ENCODE measurements at places on chromosomes 12 and 14.

DNA sequence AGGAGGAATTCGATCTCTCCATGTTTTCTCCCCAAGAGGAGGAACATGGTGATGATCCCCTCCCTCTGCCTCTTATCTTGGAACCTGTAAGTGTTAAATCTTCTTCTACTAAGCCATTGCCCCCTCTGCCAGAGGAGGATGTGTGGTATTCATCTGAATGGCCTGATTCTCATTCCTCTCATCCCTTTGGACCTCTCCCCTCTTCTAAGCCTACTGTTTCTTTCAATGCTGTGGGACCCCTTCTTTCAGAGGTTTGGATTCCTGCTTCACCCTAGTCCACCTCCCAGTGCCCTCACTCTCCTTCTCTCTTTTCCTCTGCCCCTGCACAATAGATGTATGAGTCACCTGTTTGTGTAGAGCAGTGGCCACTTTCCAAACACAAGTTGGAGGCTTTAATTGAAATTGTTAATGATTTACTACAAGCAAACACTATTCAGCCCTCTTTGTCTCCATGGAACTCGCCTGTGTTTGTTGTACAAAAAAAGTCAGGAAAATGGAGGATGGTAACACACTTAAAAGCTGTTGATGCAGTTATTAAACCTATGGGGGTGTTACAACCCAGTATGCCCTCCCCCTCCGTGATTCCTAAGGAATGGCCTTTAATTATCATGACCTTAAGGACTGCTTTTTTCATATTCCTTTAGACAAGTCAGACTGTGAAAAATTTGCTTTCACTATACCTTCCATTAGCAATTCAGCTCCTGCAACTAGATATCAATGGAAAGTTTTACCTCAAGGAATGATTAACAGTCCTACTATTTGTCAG, 192.1 kb upstream of the ALG10B start:
- no peaks in the 10 kb centered on the region for H3K27me3 ChIP-seq
- no peaks in the 10 kb centered on the region for H3K36me3 ChIP-seq

DNA sequence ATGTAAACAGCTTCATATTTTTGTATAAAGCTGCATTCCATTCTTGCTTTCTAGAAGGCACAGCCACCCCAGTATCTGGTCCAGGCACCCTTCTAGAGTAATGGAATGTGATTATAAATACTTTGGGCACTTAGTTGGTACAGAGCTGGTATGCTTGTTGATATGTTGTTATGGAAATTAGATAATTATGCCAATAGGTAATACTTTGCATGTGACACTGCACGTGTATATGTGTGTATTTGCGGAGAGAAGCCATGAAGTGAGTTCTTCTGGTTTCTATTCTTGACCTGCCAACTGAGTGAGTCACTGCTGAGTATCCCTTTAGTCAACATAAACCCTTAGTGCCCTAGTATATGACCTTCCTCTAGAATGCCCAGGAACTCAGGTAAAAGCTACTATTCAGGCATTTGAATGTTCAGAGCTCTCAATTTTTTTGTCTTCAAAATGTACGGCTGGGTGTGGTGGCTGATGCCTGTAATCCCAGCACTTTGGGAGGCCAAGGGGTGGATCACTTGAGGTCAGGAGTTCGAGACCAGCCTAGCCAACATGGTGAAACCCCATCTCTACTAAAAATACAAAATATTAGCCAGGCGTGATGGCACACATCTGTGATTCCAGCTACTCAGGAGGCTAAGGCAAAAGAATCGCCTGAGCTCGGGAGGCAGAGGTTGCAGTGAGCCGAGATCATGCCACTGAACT, 6.2 kb upstream of the TCP11L2 start:
- H3K27ac ChIP-seq = no peak overlapping the region
- peaks cover 1% of the 10 kb centered on the region for H3K4me1 ChIP-seq
- no peak overlapping the region for H3K4me3 ChIP-seq

DNA sequence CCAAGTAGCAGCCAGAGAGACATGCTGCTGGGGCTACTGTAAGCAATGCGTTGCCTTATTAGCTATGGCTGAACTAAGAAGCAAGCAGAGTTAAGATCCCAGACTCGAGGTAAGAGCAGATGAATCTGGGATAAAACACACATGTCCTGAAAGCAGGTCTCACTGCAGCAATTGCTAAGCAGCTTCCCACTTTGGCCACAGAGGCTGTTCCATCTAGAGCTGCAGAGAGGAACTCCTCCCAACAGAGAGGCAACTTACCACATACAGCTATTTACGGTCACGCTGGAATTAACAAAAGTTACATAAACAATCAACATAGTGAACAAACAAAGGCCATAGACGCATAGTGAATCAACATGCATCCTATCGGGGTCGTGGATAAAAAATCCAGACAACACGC, 90.2 kb downstream of the KSR2 start:
- DNase-seq = no peak
- H3K27ac ChIP-seq = no peak overlapping the region
- no peak overlapping the region for H3K4me3 ChIP-seq
- H3K4me1 ChIP-seq = no peaks in the 10 kb centered on the region
- H3K27me3 ChIP-seq = no peaks in the 10 kb centered on the region
- H3K36me3 ChIP-seq = no peaks in the 10 kb centered on the region

DNA sequence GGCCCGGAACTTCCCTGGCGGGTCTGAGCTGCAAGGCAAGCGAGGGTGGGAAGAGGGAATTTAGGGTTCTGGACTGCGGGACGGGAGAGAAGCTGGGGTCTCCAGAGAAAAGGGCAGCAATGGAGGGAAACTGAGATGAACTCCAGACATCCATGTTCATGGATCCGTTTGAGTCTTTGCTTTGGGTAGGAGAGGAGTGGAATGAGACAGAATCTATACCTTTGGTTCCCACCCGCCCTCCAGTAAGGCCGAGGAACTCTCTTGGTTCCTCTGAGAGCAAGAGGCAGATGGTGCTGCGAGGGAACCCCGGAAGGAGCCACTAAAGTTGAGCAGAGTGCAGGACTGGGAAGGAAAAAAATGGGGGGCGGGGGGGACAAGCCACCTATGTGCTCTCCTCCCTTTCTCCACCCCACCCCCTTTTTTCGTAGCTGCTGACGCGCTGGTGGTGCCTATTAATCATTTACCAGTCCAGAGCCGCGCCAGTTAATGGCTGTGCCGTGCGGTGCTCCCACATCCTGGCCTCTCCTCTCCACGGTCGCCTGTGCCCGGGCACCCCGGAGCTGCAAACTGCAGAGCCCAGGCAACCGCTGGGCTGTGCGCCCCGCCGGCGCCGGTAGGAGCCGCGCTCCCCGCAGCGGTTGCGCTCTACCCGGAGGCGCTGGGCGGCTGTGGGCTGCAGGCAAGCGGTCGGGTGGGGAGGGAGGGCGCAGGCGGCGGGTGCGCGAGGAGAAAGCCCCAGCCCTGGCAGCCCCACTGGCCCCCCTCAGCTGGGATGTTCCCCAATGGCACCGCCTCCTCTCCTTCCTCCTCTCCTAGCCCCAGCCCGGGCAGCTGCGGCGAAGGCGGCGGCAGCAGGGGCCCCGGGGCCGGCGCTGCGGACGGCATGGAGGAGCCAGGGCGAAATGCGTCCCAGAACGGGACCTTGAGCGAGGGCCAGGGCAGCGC, 1.2 kb downstream of the SSTR1 start:
- no peak for DNase-seq
- no peak overlapping the region for H3K27ac ChIP-seq
- peaks cover 34% of the 10 kb centered on the region for H3K4me1 ChIP-seq
- peak overlapping the region; percentile 71 for H3K4me3 ChIP-seq

- no peaks in the 10 kb centered on the region for H3K36me3 ChIP-seq
- H3K27ac ChIP-seq = no peak overlapping the region
- no peaks in the 10 kb centered on the region for H3K4me1 ChIP-seq
- no peaks in the 10 kb centered on the region for H3K27me3 ChIP-seq
Observed at GRCh38 chr12:92445253-92446082, 257.3 kb upstream of the PLEKHG7 start.

GRCh38 chr12:132248453-132249167, 80.8 kb downstream of the GALNT9 start:
- H3K27me3 ChIP-seq = no peaks in the 10 kb centered on the region
- H3K27ac ChIP-seq = no peak overlapping the region
- H3K36me3 ChIP-seq = no peaks in the 10 kb centered on the region
- no peak overlapping the region for H3K4me3 ChIP-seq
- no peaks in the 10 kb centered on the region for H3K4me1 ChIP-seq
- DNase-seq = no peak
